ENCODE measurements at places on chromosomes 12 and 14.
A peak's percentile ranks its signal among the peaks of the same experiment; 100 is the strongest.

DNA sequence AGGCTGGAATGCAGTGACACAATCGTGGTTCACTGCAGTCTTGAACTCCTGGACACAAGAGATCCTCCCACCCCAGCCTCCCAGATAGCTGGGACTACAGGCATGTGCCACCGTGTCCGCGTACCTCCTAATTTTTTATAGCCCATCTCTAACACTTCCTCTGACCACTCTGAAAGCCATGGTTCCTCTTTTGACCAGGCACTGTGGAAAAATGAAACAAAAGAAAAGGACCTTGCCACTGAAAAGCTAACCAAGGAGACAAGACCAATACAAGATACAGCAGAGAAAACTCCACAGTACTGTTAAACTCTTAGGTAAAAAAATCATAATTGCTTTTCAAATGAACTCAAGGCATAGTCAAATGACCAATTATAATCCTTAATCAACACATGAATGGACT lies 233.3 kb downstream of the NEDD1 start:
- H3K36me3 ChIP-seq: no peaks in the 10 kb centered on the region
- H3K27ac ChIP-seq: no peak overlapping the region
- H3K4me3 ChIP-seq: no peak overlapping the region
- H3K27me3 ChIP-seq: peaks cover 14% of the 10 kb centered on the region
- no peak for DNase-seq

DNA sequence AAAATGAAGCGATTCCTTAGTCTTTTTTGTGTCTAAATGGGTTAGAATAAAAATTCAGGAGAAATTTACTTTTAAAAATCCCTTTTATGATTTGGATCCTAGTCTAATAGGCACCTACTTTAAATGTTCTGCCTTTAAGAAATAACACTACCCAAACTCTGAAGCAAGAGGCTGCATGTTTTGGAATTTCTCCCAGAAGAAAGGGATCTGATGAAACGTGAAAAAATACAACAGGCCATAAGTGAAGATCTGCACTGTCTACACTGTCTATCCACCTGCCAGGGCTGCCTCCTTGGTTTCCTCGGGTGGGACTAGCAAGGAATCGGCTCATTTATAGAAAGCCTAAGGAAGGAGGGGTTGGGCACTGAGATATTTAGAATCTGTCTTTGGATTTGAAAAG lies 22.1 kb downstream of the ACVR1B start:
- no peak overlapping the region for H3K27ac ChIP-seq
- H3K36me3 ChIP-seq: peaks cover 2% of the 10 kb centered on the region
- no peak for DNase-seq
- peaks cover 70% of the 10 kb centered on the region for H3K4me1 ChIP-seq
- H3K27me3 ChIP-seq: peaks cover 49% of the 10 kb centered on the region
- H3K4me3 ChIP-seq: no peak overlapping the region

- no peak overlapping the region for H3K27ac ChIP-seq
- no peak overlapping the region for H3K4me3 ChIP-seq
- H3K4me1 ChIP-seq: peaks cover 3% of the 10 kb centered on the region
Measured at GRCh38 chr14:70702161-70702560, 60.4 kb downstream of the TTC9 start.

DNA sequence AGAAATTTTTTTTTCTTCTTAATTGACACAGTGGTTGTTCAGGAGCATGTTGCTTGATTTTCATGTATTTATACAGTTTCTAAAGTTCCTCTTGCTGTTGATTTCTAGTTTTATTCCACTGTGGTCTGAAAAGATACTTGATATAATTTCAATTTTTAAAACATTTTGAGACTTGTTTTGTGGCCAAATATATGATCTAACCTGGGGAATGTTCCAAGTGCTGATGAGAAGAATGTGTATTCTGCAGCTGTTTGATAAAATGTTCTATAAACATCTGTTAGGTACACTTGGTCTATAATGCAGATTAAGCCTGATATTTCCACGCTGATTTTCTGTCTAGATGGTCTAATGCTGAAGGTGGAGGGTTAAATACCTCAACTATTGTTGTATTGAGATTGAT lies 151.4 kb upstream of the IFNG-AS1 start:
- no peak overlapping the region for H3K27ac ChIP-seq
- no peaks in the 10 kb centered on the region for H3K4me1 ChIP-seq
- no peaks in the 10 kb centered on the region for H3K27me3 ChIP-seq
- H3K4me3 ChIP-seq: no peak overlapping the region
- DNase-seq: no peak

DNA sequence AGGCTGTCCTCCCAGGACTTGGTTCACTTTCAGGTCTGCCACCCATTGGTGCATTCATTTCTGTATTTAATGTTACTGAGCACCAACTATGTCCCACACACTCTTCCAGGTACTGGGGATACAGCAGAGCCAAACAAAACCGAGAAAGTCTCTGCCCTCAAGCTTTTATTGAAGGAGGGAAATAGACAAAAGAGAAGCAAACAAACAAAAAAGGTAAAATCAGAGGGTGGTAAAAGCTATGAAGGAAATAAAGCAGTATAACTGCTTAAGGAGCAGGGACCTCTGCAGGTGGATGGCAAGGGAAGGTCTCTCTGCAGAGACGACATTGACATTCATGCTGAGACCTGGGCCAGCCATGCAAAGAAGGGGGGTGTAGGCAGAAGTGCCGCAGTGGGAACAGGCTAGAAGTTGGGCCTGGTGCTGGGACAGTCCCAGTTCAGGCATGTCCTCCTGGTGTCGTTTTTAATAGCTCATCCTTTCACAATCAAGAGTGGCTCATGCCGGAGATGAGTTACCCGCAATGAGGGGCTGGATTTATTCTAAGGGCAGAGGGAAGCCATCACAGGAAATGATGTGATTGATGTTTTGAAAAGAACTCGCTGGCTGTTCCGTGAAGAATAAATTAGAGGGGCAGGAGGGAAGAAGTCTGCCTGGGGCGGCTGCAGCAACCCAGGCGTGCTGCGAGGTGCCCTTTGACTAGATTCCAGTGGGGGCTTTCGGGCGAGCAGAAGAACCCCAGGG lies 72.8 kb downstream of the IRF2BPL start:
- H3K36me3 ChIP-seq: no peaks in the 10 kb centered on the region
- DNase-seq: peak; percentile 78
- peaks cover 73% of the 10 kb centered on the region for H3K4me1 ChIP-seq
- no peaks in the 10 kb centered on the region for H3K27me3 ChIP-seq
- H3K27ac ChIP-seq: peak overlapping the region; percentile 91
- peak overlapping the region; percentile 70 for H3K4me3 ChIP-seq

DNA sequence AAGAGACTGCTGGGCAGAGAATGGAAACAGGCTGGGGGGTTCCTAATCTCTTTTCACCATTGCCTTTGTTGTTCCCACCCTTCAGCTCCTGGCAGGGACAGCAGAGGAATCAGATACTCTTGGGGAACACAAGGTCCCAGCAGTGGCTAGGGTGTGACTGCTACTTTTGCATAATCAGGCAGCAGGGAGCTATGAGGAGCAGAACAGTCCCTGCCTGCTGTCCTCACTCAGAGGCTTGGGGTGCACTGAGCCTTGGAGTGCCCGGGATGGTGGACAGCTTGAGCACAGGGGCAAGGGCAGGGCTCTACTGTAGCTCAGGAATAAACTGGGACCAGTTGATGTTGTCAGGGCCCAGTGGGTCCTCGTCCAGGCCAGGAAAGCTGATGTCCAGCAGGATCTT lies 1.5 kb upstream of the TEX52 start:
- no peak overlapping the region for H3K27ac ChIP-seq
- H3K36me3 ChIP-seq: peaks cover 25% of the 10 kb centered on the region
- no peaks in the 10 kb centered on the region for H3K4me1 ChIP-seq

Data from activated CD8-positive, alpha-beta memory T cell treated with anti-CD3 and anti-CD28 coated beads, Interleukin-2, amount 10 ng/mL, durations not matched to agents 7 days and 5 days (primary cell).